Bronchial smooth muscle cell (primary cell): ENCODE measurements at places on chromosomes 3 and 15. TPM values are rescaled to one million over a fixed set of nuclear protein-coding genes. Genes with fewer than 3 reads are reported as not detected.

The LRTM1 gene
- total RNA-seq: not detected in 2 replicates

The SAMD7 gene
- not detected in 2 replicates for total RNA-seq

The REC114 gene
- not detected in 2 replicates for total RNA-seq

The MUC20 gene
- 0.60 and 0.95 TPM in 2 replicates for total RNA-seq

The IL20RB gene
- total RNA-seq: 0.47 and 2.3 TPM in 2 replicates

The CERS3 gene
- 0.43 TPM in 1 of 2 replicates, not detected in the other for total RNA-seq

The COL8A1 gene
- 18.3 and 35.9 TPM in 2 replicates for total RNA-seq

The SKOR1 gene
- total RNA-seq: 0.16 and 0.17 TPM in 2 replicates

The PLA1A gene
- total RNA-seq: 2.1 and 3.5 TPM in 2 replicates

The ZNF860 gene
- total RNA-seq: 0.09 and 0.32 TPM in 2 replicates

The PSTPIP1 gene
- total RNA-seq: 0.32 TPM in 1 of 2 replicates, not detected in the other

The PP2D1 gene
- not detected in 2 replicates for total RNA-seq
